EL (cell line): ENCODE measurements at places on chromosomes 2 and 18.

DNA sequence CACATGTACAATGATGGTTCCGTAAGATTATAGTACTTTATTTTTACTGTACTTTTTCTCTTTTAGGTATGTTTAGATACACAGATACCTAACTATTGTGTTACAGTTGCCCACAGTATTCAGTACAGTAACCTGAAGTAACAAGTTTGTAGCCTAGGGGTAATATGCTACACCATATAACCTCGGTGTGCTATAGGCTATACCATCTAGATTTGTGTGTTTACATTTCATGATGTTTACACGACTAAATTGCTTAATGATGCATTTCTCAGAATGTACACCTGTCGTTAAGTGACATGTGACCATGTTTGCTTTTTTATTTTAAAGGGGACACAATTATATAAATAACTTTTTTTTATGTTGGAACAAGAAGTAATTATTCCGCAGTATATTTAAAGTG, 34.5 kb downstream of the PIK3C3 start:
- no peak for DNase-seq

DNA sequence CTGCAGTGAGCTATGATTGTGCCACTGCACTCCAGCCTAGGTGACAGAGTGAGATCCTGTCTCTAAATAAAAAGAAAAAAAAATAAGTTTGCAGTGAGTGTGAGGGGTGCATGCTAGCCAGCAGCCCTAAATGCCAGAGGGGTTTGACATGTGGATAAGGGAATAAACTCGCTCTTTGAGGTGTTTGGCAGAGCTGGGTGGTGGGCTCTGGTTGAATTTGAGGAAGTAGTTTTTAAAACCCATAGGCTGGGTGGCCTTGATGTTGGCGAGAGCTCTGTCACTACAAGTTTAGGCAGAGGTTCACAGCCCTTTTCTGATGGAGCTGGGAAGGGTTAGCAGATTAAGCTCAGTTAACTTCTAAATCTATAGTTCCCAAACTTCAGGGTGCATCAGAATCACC, 3.1 kb downstream of the ANXA4 start:
- DNase-seq = no peak

DNA sequence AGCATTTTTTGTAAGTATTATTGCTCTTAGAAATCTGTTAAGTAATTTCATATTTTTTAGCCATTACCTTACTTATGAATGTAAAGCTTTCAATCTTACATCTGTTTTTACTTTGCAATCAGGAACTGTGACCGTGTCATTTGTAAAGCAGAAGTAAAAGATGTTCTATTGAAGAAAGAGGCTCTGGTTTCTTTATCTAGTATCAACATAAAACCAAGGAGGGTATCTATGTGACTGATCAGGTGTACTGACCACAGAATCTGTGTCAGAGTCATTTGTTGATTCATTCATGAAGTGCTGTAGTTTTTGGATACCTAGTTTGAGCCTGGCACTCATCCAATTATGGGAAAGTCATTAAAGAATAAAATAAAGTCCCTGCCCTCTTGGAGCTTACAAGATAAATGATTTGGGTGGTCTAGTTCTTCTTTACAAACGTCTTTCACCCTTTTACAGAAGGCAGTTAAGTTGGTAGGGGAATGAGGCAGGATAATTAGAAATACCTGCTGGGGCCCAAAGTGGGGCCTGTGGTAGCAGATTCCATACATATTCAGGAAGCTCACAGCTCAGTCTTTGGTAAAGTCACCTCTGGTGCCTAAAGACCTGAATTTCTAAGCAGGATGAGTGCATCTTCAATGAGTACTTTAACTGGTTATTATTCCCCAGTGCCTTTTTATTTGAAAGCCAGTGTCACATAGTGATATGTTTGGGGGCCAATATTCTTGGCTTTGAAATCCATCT, 260.6 kb upstream of the NT5C1B start:
- DNase-seq = no peak

DNA sequence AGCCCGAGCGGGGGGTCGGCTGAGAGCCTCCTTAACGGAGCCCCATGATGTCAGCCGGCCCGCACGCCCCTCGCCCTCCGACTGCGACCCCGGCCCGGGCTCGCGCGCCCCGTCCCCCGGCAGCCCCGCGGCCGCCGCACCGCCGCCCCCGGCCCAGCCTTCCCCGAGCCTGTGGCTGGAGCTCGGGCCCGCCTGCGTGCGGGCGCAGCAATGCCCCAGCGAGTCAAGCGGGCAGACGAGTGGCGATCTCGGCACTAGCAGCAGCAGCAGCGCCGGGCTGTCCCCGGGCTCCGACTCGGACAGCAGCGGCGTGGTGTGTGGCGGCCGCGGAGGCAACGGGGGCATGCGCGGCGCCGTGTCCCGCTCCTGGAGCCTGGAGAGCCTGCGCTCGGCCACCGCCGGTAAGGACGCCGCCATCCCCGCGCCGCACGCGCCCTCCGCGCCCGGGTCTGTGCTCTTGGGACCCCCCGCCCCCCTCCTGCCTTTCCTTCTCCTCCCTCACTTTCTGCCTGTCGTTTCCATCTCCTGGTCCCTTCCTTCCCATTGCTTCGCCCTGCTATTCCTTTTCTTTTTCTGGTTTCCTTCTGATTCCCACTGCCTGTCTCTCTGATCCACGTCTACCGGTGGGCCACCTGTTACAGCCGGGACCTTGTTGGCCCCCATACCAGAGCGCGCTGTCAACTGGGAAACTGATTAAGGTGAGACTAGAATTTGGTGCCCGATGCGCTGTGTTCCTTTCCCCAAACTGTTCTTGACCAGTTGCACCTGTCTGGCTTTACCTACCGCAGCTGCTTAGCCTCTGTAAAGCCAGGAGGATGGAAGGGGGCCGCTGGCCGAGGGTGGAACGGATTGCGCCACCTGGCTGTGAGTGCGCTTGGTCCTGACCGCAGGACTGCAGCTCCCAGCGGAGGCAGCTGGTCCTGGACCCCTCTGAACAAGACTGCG, 127.4 kb downstream of the ARHGEF4 start:
- peak; percentile 7 for DNase-seq

GRCh38 chr2:116810071-116810470, 1004.4 kb upstream of the DDX18 start:
- no peak for DNase-seq

DNA sequence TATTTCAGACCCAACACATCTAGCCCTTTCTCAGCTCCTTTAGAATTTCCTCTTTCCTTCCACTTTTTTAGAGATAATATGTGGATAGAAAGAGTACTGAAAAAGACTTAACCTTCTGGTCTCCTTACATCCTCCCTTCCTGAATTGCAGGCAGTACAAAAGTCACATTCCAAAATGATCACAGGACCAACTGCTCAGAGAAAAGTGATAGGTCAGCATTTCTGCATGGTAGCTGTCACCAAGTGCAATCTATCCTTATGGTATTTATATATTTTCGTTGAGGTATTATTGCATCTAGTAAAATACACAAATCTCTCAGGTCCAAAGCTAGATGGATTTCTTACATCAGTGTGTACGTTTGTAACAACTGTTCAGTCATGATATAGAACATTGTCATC, 427.5 kb downstream of the LPIN1 start:
- DNase-seq = peak; percentile 3

GRCh38 chr2:158544998-158545397, 88.2 kb downstream of the PKP4 start:
- DNase-seq = no peak
